Head of caudate nucleus (tissue), 42 donors: ENCODE measurements at places on chromosomes 12 and 14.

GRCh38 chr12:99553461-99553860 lies 94.1 kb upstream of the GARIN6 start:
- DNase-seq, result no peak

DNA sequence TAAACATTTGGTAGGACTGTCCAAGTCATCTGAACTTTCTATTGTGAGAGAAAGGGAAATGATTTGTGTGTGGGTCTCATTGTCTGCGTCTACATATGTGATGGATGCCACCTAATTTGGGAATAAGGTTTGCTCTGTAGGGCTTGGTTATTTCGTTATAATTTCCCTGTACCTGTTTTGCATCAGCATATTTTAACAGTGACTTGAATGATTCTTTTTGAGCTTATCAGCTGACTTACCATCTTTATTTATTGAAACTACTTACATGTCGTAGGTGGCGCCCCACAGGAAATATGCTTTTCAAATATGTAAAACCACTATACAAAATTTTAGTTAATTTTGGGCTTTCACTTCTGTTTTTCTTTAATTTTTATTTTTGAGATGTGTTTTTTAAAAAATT lies 56.5 kb upstream of the BCAT1 start:
- DNase-seq, result no peak

- DNase-seq, result no peak
Measured at GRCh38 chr14:38012056-38012455, 195.6 kb upstream of the SSTR1 start.

DNA sequence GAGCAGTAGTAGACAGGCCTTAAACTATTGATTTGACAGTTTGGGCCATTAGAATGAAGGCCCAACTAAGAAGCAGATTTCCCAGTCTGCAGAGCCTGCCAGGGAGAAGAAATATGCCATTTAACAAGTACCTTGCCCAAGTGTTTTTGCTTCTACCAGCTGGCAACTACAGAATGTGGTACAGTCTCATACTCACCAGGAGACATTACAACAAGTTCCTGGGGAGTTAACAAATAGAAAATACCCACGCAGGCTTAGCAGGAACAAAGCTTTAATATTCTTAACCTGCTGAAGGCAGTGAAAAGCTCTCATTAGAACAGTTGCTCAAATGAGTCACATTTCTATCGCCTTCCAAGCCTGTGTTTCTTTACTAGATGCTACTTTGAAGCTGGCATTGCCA lies 241.0 kb downstream of the TMEM117 start:
- no peak for DNase-seq

DNA sequence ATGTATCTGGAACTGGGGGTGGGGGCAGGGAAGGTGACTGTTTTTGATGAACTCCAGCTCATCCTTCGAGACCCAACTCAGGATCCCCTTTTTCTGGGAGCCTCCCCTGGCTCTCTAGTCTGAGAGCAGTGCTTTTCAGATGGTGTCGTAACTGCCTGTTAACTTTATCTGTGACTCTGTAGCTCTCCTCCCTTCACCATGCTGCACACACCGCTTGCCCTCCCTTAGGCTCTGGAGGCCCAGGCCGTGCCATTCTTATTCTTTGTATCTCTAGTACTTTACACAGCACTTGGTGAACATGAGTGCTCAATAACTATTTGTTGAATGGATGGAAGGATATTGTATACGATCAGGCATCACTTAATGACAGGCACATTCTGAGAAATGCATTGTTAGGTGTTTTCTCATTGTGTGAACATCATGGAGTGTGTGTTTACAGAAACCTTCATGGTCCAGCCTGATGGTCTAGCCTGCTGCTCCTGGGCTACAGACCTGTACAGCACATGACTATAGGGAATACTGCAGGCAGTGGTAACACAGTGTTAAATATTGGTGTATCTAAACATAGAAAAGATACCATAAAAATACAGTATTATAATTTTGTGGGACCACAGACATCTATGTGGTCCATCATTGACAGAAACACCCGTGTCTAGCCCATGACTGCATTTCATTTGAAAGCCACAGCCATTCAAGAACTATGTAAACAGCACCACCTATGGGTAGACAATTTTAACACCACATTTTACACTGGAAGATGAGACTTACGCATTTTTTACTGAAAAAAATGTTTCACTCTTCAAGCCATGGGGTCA lies 91.8 kb downstream of the EML1 start:
- peak; percentile 70 for DNase-seq

GRCh38 chr14:104885031-104885972 lies 20.2 kb downstream of the CEP170B start:
- no peak for DNase-seq

- DNase-seq, result no peak
Measured at GRCh38 chr14:70871863-70872677, 35.2 kb upstream of the PCNX1 start.

DNA sequence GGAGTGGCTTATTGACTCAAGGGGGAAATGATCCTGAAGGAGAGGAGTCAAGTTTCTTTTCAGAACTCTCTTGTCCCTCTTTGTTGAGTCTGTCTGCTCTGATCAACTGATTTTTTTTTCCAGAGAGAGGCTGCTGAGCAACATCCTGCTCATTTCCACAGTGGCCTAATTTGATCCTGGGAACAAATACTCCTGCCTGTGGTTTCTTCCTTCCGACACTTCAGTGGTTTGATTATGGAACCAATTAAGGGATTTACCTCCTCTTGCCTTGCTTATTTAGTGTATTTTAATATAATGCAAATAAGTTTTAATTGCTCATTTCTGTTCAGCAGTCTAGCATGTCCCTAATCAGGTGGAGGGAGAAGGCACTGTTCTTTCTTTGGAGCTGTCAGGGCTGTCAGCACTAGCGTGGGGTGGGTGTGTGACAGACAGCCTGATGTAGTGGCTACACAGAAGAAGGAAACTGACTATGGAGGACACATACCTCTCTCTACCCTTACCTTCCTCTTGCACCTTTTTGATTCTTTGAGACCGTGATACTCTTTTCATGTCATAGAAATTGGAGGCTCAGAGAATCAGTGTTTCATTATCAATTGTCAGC lies 344.9 kb upstream of the STXBP6 start:
- DNase-seq, result no peak

DNA sequence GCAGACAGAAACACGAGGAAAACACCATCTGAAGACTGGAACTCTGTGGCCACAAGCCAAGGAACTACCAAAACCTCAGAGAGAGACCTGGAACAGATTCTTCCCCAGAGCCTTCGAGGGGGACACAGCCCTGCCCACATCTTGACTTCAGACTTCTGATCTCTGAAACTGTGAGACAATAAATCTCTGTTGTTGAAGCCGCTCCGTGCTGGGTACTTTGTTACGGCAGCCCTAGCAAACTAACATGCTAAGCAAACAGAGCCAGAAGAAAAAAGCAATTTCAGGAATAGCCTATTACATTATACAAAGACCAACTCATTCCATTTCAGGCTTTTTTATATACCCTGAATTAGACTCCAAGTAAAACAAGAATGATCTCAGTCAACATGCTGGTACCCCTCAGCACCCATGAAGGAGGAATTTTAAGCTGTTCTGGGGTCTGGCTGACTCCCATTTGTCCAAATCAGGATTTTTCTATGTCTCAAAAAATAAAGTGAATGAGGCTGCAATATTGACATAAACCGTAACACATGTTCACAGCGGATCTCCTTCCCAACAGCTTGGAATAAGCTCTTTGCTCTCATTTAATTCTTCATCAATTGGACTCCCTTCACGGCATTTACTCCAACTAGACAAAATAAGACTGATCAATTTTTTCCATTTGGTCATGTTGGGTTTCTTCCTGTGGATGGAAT lies 190.1 kb downstream of the FOXN3 start:
- DNase-seq, result no peak

GRCh38 chr14:56759633-56760032 lies 50.6 kb downstream of the OTX2 start:
- no peak for DNase-seq

GRCh38 chr12:117311-117710 lies 50.7 kb downstream of the IQSEC3 start:
- DNase-seq, result no peak

GRCh38 chr14:102333795-102334705 lies 14.5 kb downstream of the ZNF839 start:
- no peak for DNase-seq

- DNase-seq, result no peak
Measured at GRCh38 chr12:79206871-79207270, 342.3 kb downstream of the SYT1 start.

DNA sequence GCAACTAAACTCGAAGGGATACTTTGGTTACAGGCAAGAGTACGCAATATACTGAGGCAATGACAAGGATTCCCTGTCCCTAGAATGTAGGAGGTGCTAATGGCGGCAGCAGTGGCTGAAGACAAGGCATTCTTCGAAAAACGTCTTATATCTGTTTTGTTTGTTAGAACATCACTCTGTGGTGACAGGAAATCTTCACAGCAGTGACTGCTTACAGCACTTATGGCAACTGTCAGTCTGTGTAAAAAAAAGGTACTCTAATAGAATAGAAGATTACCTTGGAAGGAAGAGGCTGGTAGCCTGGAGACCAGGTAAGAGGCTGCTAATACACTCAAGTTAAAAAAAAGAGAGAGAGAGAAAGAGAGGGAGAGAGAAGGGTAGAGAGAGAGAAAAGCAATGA lies 131.7 kb downstream of the ST8SIA1 start:
- no peak for DNase-seq

- DNase-seq, result no peak
Measured at GRCh38 chr14:38818555-38818954, 284.5 kb downstream of the SEC23A start.
